Pancreas (tissue), 10 donors: ENCODE measurements at places on chromosomes 11 and 22. TPM values are rescaled to one million over a fixed set of nuclear protein-coding genes. Genes with fewer than 3 reads are reported as not detected.

DNA sequence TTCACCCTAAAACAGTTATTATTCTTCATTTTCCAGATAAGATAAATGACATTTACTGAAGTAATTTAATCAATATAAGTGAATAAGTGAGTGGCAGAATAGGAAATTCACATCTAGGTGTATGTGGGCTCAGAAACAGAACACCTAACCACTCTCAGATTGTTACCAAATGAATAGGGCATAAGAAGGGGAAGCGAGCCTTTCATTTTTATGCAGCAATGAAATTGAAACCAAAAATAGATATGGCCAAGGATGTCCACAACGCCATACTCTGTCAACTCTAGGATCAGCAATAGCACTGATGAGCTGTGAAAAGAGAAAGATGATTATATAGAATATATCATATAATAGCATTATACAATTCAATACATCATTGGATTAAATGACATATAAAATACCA lies 398.1 kb upstream of the API5 start:
- H3K27me3 ChIP-seq, result no peaks in the 10 kb centered on the region
- no peak overlapping the region for H3K27ac ChIP-seq
- no peaks in the 10 kb centered on the region for H3K4me1 ChIP-seq
- no peak overlapping the region for H3K4me3 ChIP-seq
- H3K36me3 ChIP-seq, result no peaks in the 10 kb centered on the region

GRCh38 chr22:26673486-26673885 lies 16.1 kb downstream of the MIAT start:
- H3K27me3 ChIP-seq, result no peaks in the 10 kb centered on the region
- H3K36me3 ChIP-seq, result no peaks in the 10 kb centered on the region
- peak overlapping the region; percentile 83 for H3K4me3 ChIP-seq
- H3K4me1 ChIP-seq, result peaks cover 27% of the 10 kb centered on the region
- DNase-seq, result no peak
- peak overlapping the region; percentile 95 for H3K27ac ChIP-seq

GRCh38 chr11:4664786-4665185 lies 21.0 kb downstream of the OR51E1 start:
- H3K4me1 ChIP-seq, result no peaks in the 10 kb centered on the region
- H3K36me3 ChIP-seq, result no peaks in the 10 kb centered on the region
- no peak for DNase-seq
- H3K27ac ChIP-seq, result no peak overlapping the region

LGALS12 gene
- polyA plus RNA-seq, result 0.21 TPM

HPX gene
- 4.2 TPM for polyA plus RNA-seq

ELFN2 gene
- polyA plus RNA-seq, result 2.1 TPM
